ENCODE measurements at places on chromosomes 7 and 10. TPM values are rescaled to one million over a fixed set of nuclear protein-coding genes. Genes with fewer than 3 reads are reported as not detected.

The PHYHIPL gene
- 2.0 TPM for total RNA-seq

The CRYGN gene
- total RNA-seq: not detected

The CFAP70 gene
- 1.5 TPM for total RNA-seq

The CLCN1 gene
- total RNA-seq: not detected

The TPST1 gene
- total RNA-seq: 52.3 TPM

All from vagina (tissue), 2 donors.